ENCODE measurements at places on chromosomes 11 and 22. TPM values are rescaled to one million over a fixed set of nuclear protein-coding genes. Genes with fewer than 3 reads are reported as not detected.

DNA sequence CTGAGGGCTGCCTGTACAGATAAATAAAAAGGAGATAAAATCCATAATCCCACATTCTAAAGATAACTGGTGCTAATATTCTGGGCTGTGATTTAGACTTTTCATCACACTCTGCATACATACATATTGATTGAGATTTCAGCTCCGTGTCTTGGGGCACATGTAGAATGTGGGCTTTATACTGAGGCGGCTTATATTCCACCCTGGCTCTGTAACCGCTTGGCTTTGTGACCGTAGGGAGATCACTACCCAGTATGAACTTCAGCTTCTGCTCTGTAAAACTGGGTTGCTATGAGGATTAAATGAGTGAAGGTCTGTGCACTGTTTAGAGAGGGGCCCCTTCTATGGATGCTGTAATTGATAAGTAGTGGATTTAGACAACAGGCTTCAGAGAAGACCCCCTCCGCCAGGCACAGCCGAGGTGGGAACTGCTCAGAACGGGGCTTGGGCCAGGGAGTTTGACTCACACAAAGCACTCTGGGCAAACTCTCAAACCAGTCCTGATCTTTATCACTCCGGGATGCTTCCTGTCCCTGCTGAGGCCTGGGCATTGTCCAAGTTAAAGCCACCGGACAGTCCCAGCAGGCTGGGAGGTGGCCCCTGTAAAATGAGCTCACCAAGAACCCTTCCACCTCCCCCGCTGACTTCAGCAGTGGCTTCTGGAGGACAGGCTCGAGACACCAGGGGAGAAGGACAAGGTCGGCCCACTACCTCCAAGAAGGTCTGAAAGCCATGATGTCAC, 17.2 kb downstream of the KIAA1671 start:
- no peak for DNase-seq

DNA sequence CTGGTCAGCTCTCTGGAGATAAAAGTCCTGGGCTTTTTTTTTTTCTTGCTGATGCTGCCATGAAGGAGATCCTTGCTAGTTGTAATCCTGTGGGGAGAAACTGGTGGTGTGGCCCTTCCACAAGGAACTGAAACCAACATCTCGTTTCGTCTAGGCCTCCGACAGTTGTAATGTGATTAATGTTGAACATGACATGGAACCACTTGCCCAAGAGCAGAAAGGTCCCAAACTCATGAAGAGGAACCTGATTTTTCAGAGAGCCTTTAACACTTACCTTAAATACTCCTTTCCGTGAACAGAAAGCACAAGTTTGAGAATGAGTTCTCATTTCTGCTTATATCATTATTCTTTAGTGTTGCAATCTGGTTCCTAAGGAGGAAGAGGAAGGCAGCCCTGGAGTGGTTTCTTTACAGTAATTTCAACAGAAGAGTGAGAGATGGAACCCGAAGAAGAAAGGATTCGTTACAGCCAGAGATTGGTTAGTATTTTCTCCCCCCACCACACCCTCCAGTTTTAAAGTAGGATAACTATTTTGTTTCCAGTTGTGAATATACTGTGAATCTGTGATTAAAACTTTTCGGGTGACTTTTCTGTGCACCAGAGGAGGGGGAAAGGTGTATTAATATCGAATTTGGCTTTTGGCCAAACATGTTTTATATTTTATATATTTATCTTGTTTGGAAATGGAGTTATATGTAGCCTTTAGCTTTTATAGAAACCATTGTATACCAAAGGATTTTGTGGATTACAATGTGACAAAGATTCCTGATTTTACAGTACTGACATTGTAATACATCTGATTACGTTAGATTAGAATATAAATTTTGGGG, 2.0 kb downstream of the KDM2A start:
- DNase-seq, result no peak

DNA sequence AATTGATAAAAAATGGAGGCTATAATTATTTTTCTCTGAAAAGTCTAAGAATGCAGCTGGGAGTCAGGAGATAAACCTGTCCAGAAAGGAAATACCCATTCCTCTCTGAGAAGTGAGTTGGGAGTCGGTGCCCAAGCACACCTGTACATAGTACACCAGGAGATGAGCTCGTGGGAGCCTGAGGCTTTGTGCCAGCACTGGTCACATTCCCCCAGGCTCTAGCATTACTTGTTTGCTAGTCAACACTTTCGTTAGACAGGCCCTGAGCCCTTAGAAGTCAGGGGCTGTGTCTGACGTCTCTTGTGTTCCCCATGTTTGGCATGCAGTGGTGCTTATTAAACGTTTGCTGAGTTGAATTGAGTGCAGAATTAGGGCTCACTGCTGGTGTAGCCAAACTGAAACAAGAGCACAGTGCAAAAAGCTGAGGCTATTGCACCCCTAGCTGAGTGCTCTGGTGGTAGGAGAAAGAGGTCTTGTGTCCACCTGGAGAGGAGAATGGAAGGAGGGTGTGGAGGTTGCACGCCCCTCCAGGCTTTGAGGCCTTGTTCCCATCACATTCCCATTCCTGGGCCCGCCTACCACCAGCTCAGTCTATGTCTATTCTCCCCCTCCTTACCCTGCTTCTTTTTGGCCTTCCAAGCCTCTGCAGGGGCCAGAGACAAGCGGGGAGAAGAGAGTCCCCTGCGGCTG, 6.8 kb downstream of the ROBO4 start:
- DNase-seq, result no peak

DNA sequence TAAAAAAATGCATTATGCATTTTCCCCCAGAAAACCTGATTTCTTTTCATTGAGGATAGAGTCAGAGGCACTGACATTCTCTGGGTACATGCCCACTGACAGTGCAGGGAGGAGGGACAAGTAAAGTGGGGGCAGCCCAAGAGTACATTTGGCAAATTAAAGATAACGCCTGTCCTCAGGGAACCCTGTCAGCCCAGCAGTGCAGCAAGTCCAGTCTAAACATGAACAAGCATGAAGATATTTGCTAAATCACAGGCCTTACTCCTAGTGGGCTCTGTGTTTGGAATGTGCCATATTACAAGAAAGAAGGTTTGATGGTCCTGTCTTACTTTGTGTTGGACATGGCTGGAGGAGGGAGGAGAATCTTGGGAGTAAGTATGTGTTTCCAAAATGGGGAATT, 37.9 kb downstream of the AMOTL1 start:
- DNase-seq, result no peak

GRCh38 chr11:28736256-28736655, 628.1 kb downstream of the METTL15 start:
- DNase-seq, result no peak

GRCh38 chr11:128399251-128400121, 187.9 kb downstream of the ETS1 start:
- DNase-seq, result no peak

GRCh38 chr11:86181379-86181778, 63.2 kb upstream of the EED start:
- DNase-seq, result no peak

The PKP3 gene
- total RNA-seq, result 221 TPM

The TUB gene
- total RNA-seq, result 0.18 TPM

The MMP12 gene
- total RNA-seq, result 0.53 TPM

The OR52H1 gene
- total RNA-seq, result not detected

The MAP6 gene
- total RNA-seq, result 0.35 TPM

The HSPB2 gene
- total RNA-seq, result not detected

The CRY2 gene
- 37.7 TPM for total RNA-seq
